Amniotic epithelial cell (primary cell): ENCODE measurements at places on chromosomes 2 and 18.

DNA sequence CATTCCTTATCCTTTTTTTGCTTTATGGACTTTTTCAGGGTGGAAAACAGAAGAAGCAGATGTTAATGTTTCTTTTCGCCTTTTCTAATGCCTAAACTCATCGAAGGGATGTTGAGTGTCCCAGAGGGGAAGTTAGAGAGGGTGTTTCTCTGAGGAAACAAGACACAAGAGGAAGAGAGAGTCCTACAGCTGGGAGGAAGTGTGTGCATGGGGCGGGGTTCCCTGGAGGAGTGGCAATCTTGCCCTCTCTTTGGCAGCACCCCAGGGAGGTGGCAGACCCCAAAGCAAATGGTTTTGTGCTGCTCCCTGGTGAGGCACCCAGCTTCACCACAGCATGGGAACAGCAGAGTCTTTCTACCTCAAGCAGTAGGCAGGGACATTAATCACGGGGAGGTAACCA, 377.6 kb downstream of the RND3 start:
- DNase-seq: no peak

DNA sequence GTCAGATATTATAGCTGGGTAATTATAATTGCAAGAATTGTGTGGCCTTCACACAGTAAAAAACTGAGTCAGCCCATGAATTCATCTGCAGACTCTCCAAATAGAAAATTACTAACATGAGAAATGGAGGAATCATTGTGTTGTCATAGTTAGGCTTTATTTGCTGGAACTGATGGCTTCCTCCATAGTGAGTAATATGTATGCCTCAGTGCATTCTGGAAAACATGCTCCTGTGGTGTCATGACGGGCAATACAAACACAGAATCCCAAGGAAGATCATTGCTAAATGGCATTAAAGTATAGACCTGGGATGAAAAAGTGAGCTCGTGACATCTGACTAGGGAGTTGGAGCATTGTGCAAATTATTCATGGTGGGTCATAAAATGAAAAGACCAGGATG, 23.6 kb upstream of the NMS start:
- no peak for DNase-seq

GRCh38 chr18:59715966-59716369, 18.7 kb upstream of the CCBE1 start:
- DNase-seq: peak; percentile 96

- DNase-seq: no peak
Measured at GRCh38 chr18:28728891-28729290, 552.0 kb upstream of the CDH2 start.

DNA sequence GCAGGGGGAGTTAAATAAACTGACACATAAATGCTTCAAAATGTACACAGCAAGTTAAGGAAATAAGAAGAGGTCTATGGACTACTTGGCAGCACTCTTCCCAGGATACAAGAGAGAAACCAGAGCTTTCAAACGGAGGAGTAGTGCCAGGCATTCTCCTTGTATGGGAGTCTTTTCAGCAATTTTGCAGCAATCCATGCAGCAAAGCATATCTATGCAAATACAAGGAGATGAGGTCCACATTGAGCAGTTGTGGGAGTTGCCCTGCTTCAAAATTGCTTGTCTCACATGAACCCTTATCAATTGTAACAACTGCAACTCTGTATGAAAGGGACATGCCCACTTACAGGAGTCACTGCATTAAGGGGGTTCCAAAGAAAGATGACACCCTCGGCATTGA, 37.8 kb downstream of the SCN9A start:
- peak; percentile 23 for DNase-seq

DNA sequence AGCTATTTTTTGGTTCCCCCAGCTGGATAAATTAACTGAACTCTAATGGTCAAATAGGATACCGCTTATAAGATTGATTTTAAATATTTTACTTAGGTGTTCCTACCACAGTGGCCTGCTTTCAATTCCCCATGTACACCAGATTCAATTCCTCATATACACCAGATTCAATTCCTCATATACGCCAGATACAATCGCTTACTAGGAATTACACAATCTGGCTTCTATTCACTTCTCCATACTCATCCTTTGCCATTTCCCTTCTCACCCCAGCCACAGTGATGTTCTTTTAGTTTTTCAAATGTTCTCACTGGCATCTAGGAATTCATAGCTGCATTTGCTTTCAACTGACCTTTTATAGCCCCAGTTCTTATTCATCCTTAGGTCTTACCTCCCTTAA, 66.5 kb downstream of the SLC40A1 start:
- DNase-seq: no peak

GRCh38 chr2:111148225-111148873, 27.6 kb downstream of the BCL2L11 start:
- no peak for DNase-seq

- no peak for DNase-seq
Measured at GRCh38 chr2:65309699-65310098, 82.1 kb downstream of the ACTR2 start.

DNA sequence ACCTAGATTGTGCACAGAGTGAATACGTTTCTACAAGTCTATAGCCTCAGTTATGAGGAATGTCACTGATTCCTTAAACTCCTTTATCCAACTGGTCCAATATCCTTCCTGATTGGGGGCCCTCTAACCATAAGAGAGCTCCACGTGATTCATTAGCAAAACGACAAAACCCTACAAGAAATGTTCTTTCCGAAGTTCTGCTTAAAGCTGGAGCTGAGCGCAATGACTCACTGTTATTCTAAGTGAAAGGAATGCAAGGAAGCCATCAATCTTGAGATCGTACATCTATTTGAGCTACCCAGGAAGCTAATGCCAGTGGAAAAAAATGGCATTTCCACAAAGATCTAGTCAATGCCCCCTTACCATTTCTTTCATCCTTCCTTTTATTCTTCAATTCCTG, 354.9 kb upstream of the CDH20 start:
- peak; percentile 91 for DNase-seq

- no peak for DNase-seq
Measured at GRCh38 chr2:127072396-127072795, 34.6 kb downstream of the BIN1 start.
